ENCODE measurements at places on chromosomes 3 and 15. TPM values are rescaled to one million over a fixed set of nuclear protein-coding genes. Genes with fewer than 3 reads are reported as not detected.

PXK gene
- 27.2 TPM for total RNA-seq

TMEM207 gene
- total RNA-seq: not detected

TRAT1 gene
- not detected for total RNA-seq

GRIP2 gene
- total RNA-seq: under 0.01 TPM

NTRK3 gene
- not detected for total RNA-seq

FOXL2NB gene
- under 0.01 TPM for total RNA-seq
